ENCODE measurements at places on chromosomes 5 and 9. TPM values are rescaled to one million over a fixed set of nuclear protein-coding genes. Genes with fewer than 3 reads are reported as not detected.
A peak's percentile ranks its signal among the peaks of the same experiment; 100 is the strongest.

GRCh38 chr5:116686438-116686837, 111.8 kb upstream of the SEMA6A start:
- no peak overlapping the region for H3K4me3 ChIP-seq
- no peaks in the 10 kb centered on the region for H3K36me3 ChIP-seq
- peaks cover 3% of the 10 kb centered on the region for H3K4me1 ChIP-seq
- H3K27ac ChIP-seq, result no peak overlapping the region
- no peaks in the 10 kb centered on the region for H3K27me3 ChIP-seq

The PSAT1 gene
- 302 TPM for total RNA-seq

GRCh38 chr9:38421498-38422211, 2.6 kb downstream of the IGFBPL1 start:
- peaks cover 12% of the 10 kb centered on the region for H3K4me1 ChIP-seq
- H3K27me3 ChIP-seq, result peaks cover 7% of the 10 kb centered on the region
- H3K4me3 ChIP-seq, result no peak overlapping the region
- DNase-seq, result no peak

DNA sequence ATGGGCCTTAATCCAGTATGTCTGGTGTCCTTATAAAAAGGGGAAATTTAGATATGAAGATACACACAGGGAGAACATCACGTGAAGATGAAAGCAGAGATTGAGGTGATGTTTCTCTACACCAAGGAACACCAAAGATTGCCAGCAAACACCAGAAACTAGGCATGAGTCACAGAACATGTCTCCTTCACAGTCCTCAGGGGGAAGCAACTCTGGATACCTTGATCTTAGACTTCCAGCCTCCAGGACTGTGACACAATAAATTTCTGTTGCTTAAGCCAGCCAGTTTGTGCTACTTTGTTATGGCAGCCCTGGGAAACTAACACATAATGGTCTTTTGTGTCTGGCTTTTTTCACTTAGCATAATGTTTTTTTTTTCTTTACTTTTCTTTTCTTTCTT, 41.2 kb upstream of the STRBP start:
- no peak for DNase-seq
- H3K27me3 ChIP-seq, result no peaks in the 10 kb centered on the region
- H3K4me3 ChIP-seq, result no peak overlapping the region
- peaks cover 10% of the 10 kb centered on the region for H3K4me1 ChIP-seq
- no peak overlapping the region for H3K27ac ChIP-seq

The LECT2 gene
- not detected for total RNA-seq

GRCh38 chr9:91809581-91810285, 140.3 kb downstream of the ROR2 start:
- peak overlapping the region; percentile 46 for H3K27ac ChIP-seq
- H3K4me3 ChIP-seq, result no peak overlapping the region
- H3K4me1 ChIP-seq, result peaks cover 26% of the 10 kb centered on the region
- DNase-seq, result peak; percentile 82

The KIF3A gene
- 15.0 TPM for total RNA-seq

DNA sequence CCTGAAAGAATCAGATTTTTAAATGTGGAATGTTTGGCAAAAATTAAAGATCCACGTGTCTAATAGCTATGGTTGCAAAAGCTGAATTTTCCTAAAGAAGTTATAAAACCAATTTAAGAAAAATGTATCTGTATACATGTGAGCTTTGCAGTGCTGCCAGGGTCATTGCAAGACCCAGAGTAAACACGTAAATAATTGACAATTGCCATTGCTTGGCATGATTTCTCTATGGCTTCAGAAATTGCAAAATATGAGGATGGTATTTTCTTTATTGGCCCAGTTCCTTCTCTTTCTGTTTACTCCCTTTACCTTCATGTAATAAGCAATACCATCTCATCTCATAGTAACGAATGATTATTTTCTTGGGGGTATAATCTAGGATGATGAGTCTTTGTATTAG, 123.9 kb downstream of the ERCC6L2 start:
- DNase-seq, result no peak
- no peak overlapping the region for H3K27ac ChIP-seq
- H3K27me3 ChIP-seq, result no peaks in the 10 kb centered on the region
- H3K36me3 ChIP-seq, result peaks cover 19% of the 10 kb centered on the region
- H3K4me3 ChIP-seq, result no peak overlapping the region

The HAPLN1 gene
- total RNA-seq, result 248 TPM

DNA sequence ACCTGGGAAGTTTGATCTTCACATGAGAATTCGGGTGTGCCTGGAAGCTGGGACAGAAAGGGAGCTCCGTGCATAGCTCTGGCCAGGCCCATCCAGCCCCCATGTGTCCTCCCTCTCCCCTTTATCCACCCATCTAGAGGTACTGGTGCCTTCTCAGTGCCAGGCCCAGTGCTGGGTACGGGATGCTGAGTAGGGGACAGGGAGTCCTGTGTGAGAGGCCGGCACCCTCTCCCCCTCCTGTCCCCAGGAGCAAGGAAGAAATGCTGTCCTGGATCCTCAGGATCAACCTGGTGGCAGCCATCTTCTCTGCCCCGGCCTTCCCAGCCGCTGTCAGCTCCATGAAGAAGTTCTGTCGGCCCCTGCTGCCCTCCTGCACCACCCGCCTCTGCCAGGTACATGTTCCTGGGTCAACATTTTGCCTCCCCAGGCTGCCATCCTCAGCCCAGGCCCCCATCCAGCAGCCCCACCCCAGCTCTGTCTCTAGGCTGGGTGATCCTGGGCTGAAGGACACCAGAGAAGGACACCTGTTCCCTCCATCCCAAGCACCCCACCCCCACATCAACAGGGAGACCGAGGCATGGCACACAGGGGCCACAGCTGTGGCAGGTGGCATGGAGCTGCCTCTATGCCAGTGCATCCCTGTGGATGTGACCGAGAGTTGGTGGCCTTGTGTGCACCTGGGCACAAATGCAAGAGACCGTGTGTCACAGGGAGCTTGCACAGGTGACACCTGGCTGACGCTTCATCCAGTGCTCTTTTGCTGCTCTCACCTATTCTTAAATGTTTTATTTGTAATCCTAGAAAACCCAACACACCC, 43.0 kb downstream of the PSD2 start:
- H3K36me3 ChIP-seq, result peaks cover 1% of the 10 kb centered on the region
- no peak overlapping the region for H3K27ac ChIP-seq
- no peaks in the 10 kb centered on the region for H3K4me1 ChIP-seq
- H3K4me3 ChIP-seq, result no peak overlapping the region

DNA sequence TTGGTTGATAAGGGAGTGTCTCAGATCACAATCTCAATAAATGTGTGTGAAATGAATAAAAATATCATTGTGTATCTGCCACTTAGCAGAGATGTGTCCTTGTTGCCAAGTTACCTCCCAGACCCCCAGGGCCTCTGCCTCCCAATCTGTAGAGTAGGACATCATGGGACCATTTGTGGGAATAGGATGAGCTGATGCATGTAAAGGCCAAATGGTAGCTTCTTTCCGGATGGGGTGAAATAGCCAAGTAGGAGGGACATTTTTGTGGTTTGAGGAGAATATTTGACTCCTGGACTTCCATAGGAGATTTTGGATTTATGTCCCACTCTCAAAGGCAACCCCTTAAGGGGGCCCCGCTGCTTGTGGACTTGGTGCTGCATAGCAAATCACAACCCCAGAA, 82.6 kb upstream of the HRH2 start:
- DNase-seq, result no peak
- no peak overlapping the region for H3K4me3 ChIP-seq
- H3K27me3 ChIP-seq, result peaks cover 6% of the 10 kb centered on the region
- no peaks in the 10 kb centered on the region for H3K36me3 ChIP-seq
- H3K27ac ChIP-seq, result no peak overlapping the region
- peaks cover 7% of the 10 kb centered on the region for H3K4me1 ChIP-seq

- no peak overlapping the region for H3K27ac ChIP-seq
- H3K27me3 ChIP-seq, result no peaks in the 10 kb centered on the region
- no peak for DNase-seq
- H3K4me1 ChIP-seq, result peaks cover 20% of the 10 kb centered on the region
- H3K4me3 ChIP-seq, result no peak overlapping the region
Measured at GRCh38 chr5:53991942-53992341, 318.4 kb downstream of the ARL15 start.

The RNF145 gene
- 83.9 TPM for total RNA-seq

DNA sequence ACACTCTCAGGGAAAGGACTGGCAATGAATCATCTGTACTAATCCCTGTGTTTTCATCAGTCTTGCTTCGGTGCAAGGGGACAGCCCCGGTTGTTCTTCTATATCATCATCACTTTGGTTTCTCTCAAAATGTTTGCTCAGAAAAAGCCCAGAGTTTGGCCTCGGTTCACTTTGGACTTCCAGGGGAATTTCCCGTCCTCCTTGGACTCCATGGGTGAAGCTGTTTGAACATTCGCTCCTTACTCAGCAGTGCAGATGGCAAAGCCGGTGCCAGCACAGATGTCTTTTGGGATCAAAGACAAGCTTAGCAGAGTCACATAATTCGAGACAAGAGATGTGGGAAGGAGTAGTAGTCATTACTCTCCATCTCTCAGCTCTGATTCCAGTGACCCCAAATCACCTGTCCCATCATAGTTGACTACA, 69.8 kb upstream of the TNFSF8 start:
- DNase-seq, result no peak
- no peaks in the 10 kb centered on the region for H3K36me3 ChIP-seq
- H3K27ac ChIP-seq, result no peak overlapping the region
- H3K27me3 ChIP-seq, result peaks cover 9% of the 10 kb centered on the region

DNA sequence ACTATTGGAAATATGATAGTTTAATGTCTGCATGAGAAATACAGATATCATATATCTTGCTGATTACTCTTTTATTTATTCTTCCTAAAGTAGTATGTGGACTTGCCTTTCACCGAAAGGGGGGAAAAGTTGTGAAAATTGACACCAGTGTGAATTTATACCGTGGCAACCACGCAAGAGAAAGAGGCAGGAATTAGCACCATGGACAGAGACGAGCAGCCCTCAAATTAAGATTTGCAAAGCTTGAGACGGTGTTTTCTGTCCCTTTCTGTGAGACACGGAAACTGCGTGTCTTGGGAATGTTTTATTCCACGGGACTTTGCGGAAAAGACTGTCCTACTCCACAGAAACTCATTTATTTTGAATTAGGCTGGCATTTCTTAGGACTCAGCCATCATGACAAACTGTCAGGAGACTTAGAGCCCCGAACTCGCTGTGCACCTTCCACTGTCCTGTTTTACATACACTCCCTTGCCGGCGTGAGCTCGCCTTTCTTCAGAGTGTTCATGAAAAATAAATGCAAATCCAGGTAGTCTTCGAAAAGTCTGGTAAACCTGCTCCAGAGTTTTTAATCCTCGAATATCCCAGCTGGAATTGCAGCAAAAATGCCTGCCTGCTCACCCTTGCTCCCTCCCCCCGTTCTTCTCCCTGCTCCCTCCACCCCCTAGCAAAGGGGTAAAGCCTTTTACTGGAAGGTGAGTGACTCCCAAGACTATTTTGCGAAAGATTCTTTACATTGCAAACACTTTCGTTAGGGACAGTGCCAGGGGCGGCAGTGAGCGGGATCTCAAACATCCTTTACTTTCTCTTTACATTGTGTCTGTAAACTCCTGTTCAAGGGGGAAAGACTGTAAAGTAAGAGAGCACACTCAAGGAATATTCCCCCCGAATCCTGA, 3.8 kb upstream of the ELAVL2 start:
- H3K4me3 ChIP-seq, result no peak overlapping the region
- no peak overlapping the region for H3K27ac ChIP-seq
- H3K4me1 ChIP-seq, result peaks cover 4% of the 10 kb centered on the region
- peaks cover 3% of the 10 kb centered on the region for H3K36me3 ChIP-seq
- no peak for DNase-seq
- H3K27me3 ChIP-seq, result peaks cover 37% of the 10 kb centered on the region

DNA sequence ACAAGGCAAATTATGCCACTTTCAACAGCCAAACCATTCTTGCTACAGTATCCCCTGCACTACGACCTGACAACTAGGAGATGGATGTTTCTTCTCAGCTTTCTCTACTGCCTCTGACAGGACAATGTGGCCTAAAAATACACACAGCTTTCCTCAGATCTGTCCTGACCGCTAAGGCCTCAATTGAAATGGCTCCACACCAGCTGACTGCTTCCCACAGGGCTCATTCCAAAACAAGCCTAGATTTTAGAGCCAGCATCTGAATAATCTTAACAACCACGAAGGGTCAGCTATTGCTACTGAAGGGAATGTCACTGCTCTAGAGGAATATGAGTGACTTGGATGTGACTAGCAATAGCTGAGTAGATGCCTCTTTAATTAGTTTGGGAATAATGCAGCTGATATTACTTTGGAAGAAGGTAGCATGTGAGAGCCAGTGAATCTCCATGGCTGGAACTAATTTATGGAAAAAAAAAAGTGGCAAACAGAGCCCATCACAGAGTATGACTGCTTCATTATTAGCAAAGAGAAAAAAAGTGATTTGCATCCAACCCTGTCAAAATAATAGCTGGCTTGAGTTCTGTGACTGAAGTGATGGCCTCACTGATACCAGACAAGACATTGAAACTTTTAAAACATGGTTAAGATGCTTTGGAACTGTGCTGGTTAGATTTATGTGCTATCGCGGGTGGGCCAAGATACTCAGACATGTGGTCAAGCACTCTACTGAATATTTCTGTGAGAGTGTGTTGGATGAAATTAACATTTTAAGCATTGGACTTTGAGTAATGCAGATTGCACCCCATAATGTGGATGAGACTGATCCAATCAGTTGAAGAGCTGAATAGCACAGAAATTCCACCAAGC, 450.2 kb downstream of the NR2F1-AS1 start:
- H3K27ac ChIP-seq, result no peak overlapping the region
- no peak overlapping the region for H3K4me3 ChIP-seq
- H3K27me3 ChIP-seq, result no peaks in the 10 kb centered on the region
- peaks cover 22% of the 10 kb centered on the region for H3K4me1 ChIP-seq
- no peaks in the 10 kb centered on the region for H3K36me3 ChIP-seq

- peaks cover 11% of the 10 kb centered on the region for H3K4me1 ChIP-seq
- DNase-seq, result no peak
- no peaks in the 10 kb centered on the region for H3K36me3 ChIP-seq
- H3K27ac ChIP-seq, result no peak overlapping the region
- no peak overlapping the region for H3K4me3 ChIP-seq
- peaks cover 2% of the 10 kb centered on the region for H3K27me3 ChIP-seq
Measured at GRCh38 chr9:9612270-9612669, 1000.5 kb downstream of the PTPRD start.

GRCh38 chr9:124621371-124622328, 114.5 kb upstream of the NR5A1 start:
- H3K4me1 ChIP-seq, result peaks cover 44% of the 10 kb centered on the region
- H3K27me3 ChIP-seq, result no peaks in the 10 kb centered on the region
- no peak for DNase-seq
- H3K4me3 ChIP-seq, result no peak overlapping the region
- peak overlapping the region; percentile 57 for H3K27ac ChIP-seq

- H3K36me3 ChIP-seq, result peaks cover 50% of the 10 kb centered on the region
- H3K4me1 ChIP-seq, result no peaks in the 10 kb centered on the region
- H3K4me3 ChIP-seq, result no peak overlapping the region
- DNase-seq, result no peak
- H3K27ac ChIP-seq, result no peak overlapping the region
- H3K27me3 ChIP-seq, result no peaks in the 10 kb centered on the region
Measured at GRCh38 chr9:132641216-132641615, 28.6 kb downstream of the DDX31 start.

DNA sequence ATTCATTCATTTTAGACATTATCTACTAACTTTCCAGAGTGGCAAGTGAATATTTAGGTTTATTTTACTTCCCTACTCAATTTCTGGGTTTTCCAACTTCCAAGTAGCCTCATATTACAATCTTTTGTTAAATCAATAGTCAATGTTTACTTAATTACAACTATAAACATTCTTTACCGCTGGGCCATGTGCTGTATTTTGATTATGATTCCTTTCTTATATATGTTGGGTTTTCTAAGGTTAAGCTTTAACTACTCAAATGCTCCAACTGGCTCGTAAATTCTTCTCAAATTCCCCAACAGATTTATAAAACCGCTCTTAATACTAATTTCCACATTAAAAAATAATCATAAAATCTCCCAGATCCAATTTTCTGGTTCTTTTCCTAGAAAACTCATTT, 110.1 kb upstream of the ABCA1 start:
- H3K36me3 ChIP-seq, result no peaks in the 10 kb centered on the region
- H3K27ac ChIP-seq, result peak overlapping the region; percentile 38
- H3K4me3 ChIP-seq, result no peak overlapping the region
- H3K27me3 ChIP-seq, result no peaks in the 10 kb centered on the region

- H3K36me3 ChIP-seq, result no peaks in the 10 kb centered on the region
Measured at GRCh38 chr5:72456391-72457074, 50.7 kb downstream of the ZNF366 start.
